ENCODE measurements at places on chromosomes 11 and 22. TPM values are rescaled to one million over a fixed set of nuclear protein-coding genes. Genes with fewer than 3 reads are reported as not detected.

DUSP18 gene
- 7.4 TPM for total RNA-seq

DNA sequence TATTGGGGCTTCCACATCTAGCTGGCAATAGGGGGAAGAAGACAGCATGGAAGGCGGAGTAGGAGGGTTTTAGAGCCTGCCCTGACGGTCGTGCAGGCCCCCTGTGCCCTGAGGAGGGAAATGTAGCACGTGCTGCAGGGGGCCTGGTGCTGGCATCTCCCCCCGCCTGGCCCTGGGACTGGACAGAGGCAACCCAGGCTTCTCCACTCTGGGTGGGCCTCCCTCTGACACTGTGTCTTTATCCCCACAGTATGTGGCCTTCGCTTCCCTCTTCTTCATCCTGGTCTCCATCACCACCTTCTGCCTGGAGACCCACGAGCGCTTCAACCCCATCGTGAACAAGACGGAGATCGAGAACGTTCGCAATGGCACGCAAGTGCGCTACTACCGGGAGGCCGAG, 36.8 kb downstream of the KCNC1 start:
- DNase-seq, result no peak

- no peak for DNase-seq
These were observed 108.0 kb downstream of the PARVA start for GRCh38 chr11:12485328-12485727.

DNA sequence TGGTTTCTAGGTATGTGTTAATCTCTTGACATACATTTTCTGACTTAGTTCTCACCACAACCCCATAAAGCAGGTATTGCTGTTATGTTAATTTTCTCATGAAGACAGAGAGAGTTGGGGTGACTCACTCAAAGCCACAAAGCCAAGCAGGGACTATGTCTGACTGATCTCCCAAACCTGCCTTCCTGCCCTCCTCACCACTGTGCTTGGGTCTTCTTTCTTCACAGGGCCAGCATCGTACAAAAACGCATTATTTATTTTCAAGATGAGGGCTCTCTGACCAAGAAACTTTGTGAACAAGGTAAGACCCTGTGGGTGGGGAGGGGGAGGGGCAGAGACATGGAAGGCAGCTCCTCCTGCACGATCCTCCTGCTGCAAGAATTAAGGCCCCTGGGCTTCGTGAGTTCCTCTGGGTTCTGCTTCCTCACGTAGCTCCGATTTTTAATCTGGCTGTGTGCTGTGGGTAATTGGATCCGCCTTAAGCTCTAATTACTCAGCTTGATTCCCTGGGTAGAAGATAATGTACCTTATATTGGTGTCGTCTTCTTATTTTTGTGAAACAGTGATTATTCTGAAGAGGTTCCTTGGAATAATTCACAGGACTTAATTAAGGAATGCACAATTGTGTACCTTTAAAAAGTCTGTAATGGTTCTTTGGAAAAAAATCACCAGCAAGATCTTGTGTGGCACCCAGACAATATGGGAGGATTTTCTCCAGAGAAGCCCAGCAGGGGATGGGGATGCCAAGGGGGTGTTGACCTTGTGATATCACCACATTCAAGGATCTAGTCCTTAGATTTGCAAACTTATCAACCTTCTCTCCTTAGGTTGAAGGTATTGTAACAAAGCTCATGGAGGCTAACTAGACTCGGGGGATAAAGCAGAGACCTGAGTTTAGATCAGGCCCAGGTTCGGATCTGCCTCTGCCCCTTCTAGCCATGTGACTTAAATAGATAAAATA, 112.9 kb downstream of the SPON1 start:
- DNase-seq, result peak; percentile 55

GRCh38 chr11:109112261-109112660, 309.7 kb upstream of the C11orf87 start:
- DNase-seq, result no peak
